Bladder microvascular endothelial cell (primary cell): ENCODE measurements at places on chromosomes 7 and 10. TPM values are rescaled to one million over a fixed set of nuclear protein-coding genes. Genes with fewer than 3 reads are reported as not detected.

HOGA1 gene
- 0.16 and 0.25 TPM in 2 replicates for total RNA-seq

OR2A12 gene
- total RNA-seq: not detected in 2 replicates

PVRIG gene
- not detected in 2 replicates for total RNA-seq

CYP2C18 gene
- total RNA-seq: not detected in 2 replicates

GRID2IP gene
- under 0.01 TPM in 1 of 2 replicates, not detected in the other for total RNA-seq
